Stimulated activated CD4-positive, alpha-beta T cell treated with anti-CD3 and anti-CD28 coated beads, TNF-alpha, amount 100 ng/mL, for 1 hour (primary cell): ENCODE measurements at places on chromosomes 13 and 19.

DNA sequence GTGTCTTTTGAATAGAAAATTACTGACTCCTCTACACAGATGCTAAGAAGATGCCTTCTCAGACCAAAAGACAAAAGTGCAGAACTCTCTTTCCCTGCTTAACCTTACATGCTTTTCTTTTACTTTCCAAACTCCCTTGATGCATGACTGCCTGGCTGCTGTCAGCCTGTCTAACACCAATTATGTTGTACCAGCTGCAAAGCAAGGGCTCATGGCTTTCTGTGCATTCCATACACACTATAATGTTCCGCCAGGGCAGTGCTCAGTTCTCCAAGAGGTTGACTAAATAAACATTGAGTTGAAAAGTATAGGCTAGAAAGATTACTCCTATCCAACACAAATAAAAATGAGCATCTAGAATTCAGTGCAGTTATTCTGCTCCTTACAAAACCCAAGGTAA lies 330.4 kb upstream of the NBEA start:
- DNase-seq = no peak

DNA sequence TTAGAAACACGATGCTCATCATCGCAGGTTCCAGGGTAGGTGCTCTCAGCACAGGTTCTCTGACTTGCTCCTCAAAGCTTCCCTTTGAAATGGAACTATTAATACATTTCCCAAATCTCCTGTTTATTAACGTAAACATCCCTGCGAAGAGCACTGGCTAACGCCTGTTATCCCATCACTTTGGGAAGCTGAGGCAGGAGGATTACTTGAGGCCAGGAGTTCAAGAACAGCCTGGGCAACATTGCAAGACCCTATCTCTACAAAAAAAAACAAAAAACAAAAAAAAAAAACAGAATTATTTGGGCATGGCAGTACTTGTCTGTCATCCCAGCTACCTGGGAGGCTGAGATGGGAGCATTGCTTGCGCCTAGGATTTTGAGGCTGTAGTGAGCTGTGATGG lies 18.7 kb downstream of the CEACAM16 start:
- no peak for DNase-seq

GRCh38 chr19:18232540-18233223 lies 6.4 kb upstream of the PDE4C start:
- DNase-seq = no peak

- no peak for DNase-seq
These were observed 4.0 kb upstream of the HOOK2 start for GRCh38 chr19:12779162-12779993.

DNA sequence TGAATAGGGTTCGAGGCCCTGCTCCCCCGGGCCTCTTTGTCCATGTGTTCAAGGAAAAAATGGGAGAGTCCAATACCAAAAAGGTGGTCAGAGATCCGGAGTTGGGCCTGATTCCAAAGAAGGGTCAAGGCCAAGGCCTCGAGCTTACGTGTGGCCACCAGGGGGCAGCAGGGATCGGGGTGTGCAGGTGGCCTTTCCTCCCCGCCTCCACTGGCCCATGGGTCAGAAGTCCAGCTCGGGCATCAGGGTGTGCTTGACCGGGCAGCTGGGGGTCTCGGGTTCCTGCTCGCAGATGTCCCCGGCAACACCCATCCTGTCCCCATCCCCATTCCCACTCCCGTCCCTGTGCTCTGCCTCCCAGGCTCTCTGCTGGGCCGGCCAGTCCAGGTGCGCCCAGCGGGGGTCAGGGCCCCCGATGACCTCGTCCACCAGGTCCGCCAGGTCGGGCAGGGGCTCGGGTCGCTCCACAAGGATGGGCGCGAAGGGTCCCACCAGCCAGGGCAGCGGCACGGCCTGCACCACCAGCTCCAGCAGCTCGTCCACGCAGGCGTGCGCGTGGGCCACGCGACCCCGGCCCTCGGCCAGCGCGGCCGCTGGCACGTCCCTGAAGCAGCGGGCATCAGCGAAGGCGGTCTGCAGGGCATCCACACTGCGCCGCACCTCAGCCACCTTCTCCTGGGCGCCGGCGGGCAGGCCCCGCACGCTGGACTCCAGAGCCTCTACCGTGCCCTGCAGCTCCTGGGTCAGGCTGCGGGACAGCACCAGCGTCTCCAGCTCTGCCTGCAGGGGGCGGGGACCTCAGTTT lies 5.2 kb upstream of the PLIN4 start:
- no peak for DNase-seq

DNA sequence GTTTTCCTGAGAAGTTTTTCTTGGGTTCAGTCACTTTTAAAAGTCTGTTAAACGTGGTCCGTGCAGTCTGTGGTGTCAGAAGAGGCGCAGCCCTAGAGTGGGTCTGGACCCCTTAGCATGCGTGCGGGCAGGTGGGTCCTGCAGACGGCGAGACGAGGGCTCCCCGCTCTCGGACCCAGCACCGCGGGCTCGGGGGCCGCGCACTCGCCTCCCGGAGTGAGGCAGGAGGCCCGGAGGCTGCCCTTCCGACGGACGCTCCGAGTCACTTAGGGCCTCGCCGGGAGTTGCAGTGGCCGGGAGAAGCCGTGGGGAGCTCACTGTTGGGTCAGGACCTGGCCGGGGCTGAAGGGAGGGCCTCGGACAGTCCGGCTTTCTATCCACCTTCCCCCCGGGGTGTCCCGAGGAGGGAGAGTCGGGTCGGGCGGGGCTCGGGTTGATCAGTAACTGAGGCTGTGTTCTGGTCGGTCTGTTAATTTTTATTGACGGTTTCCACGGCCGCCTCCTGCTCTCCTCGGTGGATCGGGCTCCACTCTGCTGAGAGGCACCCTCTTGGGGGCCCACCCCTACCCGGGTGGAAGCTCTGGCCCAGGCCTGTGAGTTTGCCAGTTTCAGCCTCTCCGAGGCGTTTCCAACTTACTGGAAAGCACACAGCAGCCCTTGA lies 1.3 kb downstream of the PTBP1 start:
- DNase-seq = no peak

- no peak for DNase-seq
These were observed at the start of gene C3 for GRCh38 chr19:6720369-6721137. Gene C3, minus strand, starts transcription at chr19:6720650. Its CDS starts 61 bp downstream, at chr19:6720589.

GRCh38 chr19:10419646-10420443 lies 493 bp upstream of the PDE4A start:
- DNase-seq = no peak

DNA sequence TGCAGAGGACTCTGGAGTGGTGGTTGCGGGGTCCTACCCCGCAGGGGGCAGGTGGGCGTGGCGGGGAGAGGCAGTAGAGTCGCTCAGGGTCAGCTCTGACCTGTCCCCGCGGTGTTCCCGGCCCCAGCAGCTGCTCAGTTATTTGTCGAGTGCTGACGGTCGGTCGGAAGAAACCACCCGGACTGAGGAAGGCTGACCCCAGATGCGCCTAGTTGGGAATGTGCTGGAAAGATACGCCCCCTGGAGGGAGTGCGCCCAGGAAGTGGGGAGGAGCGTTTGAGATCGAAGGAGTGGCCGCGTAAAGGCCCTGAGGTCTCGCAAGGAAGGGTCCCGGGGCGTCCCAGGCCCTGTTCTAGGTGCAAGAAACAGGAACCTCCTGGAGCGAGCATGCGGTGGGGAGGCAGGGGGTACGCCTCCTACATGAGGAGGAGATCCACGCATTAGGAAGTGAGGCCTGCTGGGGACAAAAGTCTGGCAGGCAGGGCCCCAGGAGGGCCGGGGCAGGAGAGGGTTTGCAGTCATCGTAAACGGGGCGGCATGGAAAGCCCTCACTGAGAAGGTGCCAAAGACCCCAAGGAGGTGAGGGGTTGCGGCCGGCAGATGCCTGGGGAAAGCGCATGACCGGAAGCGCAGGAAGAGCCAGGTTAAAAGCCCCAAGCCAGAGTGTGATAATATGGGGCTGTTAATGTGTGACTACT lies 9.2 kb downstream of the CCDC8 start:
- no peak for DNase-seq

GRCh38 chr13:50090211-50090610 lies 75.0 kb downstream of the KCNRG start:
- no peak for DNase-seq

DNA sequence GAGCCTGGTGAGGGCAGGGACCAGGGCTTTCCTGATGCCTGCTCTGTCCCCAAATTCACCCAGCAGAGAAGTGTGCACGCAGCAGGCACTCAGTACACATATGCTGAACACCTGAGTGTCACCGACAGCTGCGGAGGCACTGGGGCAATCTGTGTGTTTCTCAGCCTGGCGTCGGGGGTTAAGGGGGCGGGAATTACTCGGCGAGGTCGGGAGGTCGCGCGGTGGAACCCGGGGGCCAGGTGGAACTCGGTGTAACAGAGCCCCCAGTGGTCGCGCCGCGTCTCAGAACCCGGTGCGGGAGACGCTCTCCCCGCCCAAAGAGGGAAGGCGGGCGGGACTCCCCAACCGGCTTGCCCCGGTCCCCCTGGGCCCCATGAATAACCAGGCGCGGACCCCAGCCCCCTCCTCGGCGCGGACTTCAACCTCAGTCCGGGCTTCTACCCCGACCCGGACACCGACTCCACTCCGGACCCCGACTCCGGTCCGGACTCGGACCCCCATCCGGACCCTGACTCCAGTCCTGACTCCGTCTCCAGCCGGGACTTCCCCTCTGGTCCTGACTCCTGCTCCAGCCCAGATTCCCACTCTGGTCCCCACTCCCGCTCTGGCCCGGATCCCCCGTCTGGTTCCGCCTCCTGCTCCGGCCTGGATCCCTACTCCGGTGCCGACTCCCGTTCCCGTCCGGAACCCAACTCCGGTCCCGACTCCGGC lies at the start of gene SELENOV:
Gene SELENOV, plus strand, starts transcription at position 300 of the 711 bp plus-strand sequence. Its CDS starts 74 bp downstream, at position 374.
- DNase-seq = no peak

GRCh38 chr13:73168226-73168952 lies 109.6 kb downstream of the KLF5 start:
- no peak for DNase-seq

GRCh38 chr13:110915874-110916206 lies 971 bp upstream of the ANKRD10 start:
- no peak for DNase-seq

GRCh38 chr19:34325981-34326787 lies 38.8 kb upstream of the GPI start:
- no peak for DNase-seq

DNA sequence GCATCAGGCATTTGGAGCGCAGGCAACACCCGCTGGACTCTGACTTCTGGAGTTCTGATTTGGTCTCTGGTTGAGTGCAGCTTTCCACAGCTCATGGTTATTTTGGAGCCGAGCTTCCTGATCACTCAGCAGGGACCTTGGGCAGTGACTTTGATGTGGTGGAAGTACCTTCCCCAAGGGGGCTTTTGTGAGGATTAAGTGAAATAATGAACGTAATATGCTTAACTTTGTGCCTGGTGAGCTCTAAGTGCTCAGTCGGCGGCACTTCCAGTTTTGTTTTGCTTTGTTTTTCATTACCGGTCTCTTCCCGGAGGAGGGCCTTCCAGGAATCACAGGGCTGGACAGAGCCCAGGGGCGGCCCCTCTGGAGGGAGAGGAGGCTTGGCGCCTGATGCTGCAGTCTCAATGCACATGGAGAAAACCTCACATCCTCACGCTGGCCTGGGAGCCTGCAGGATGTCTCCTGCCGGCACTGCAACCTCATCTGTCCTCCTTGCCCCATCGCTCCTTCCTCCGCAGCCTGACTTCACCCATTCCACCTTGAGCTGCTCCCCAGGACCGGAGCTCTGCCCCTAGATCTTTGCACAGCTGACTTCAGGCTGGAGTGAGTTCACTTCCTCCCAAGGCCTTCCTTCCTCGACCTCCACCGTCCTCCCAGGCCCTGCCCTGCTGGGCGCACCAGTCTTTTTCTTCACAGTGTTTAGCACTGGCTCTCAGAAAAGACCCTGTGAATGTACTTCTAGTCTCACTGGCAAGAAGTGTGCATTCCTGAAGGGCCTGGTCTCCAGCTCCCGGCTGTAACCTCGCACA lies 1.5 kb downstream of the PLEKHF1 start:
- DNase-seq = no peak

GRCh38 chr19:41821003-41821735 lies 23.3 kb downstream of the LYPD4 start:
- peak; percentile 22 for DNase-seq

GRCh38 chr13:68076046-68076445 lies 845.9 kb upstream of the PCDH9 start:
- no peak for DNase-seq

DNA sequence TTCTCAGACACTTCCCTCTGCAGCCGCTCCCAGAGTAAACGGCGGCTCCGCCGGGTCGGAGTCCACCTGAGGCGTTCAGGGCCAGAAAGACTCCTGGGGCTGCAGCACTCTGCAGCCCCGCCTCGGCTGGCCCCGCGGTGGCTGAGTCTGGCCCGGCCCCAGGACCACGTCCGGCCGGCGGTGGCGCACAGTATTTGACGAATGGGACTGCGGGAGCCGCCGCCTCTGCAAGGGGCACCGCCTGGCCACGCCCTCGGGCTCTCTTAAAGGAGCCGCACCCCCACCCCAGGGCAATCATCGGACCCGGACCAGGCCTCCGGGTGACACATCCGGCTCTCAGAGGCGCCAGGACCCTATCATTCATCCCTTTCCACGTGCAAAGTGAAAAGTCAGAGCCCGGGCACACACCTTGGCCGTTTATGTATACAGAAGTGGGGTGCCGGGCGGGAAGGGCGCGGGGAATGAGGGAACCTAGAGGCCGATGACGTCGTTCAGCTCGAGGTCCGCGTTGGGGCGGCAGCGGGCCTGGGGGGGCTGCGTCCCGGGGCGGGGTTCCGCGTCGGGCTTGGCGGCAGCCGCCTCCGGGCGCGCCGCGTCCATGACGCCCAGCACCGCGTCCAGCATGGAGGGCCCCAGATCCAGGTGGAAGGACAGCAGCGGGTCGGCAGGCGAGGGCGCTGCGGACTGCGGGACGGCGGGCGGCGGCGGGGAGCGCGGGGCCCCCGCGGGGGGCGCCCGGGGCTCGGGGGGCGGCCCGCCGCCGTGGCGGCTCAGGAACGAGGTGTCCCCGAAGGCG lies 1.2 kb upstream of the LENG9 start:
- no peak for DNase-seq

GRCh38 chr19:18390065-18390907 lies 4.3 kb downstream of the GDF15 start:
- no peak for DNase-seq

DNA sequence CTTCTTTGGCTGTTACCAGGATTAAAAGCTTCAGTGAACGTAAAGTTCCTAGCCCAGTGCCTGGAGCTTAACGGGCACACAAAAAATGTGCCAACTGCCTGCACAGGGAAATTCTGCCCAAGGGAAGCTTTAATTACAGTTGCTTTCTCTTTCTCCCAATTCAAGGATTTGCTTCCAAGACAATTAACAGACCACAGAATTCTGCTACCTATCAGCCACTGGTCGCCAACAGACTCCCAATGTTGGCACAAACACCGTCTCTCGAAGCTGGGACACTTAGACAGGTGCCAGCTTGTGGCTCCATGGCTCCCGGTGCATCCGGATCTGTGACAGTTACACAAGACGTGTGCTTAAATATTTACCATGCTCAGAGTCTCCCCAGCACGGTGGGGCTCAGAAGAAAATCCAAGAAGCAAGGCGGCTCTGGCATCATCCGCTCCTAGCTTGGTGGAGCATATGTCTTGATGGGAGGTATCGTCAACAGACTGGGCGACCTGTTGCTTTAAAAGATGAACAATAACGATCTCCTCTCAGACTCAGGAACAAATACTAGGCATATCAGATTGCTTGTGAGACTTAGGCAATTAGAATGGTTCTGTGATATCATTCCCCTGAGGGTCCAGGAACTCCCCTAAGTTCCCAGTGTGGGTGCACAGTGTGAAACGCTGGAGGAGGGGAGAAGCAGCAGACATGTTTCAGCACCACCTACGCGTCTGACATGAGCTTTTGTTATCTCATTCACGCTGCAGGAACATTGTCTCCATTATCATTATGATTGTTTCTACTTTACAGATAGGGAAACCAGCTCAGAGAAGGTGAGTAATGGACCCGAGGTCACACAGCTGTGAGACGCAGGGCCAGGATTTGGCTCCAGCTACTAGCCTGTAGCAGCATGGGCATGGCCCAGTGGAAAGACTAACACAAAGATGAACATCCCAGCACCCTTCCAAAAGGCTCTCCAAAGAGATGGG lies 61.6 kb downstream of the ALOX5AP start:
- no peak for DNase-seq

- no peak for DNase-seq
These were observed 50.4 kb downstream of the TEX29 start for GRCh38 chr13:111370570-111371535.
